ENCODE measurements at places on chromosomes 6 and 20. TPM values are rescaled to one million over a fixed set of nuclear protein-coding genes. Genes with fewer than 3 reads are reported as not detected.

The TDRD6 gene
- total RNA-seq, result 1.0 TPM

DNA sequence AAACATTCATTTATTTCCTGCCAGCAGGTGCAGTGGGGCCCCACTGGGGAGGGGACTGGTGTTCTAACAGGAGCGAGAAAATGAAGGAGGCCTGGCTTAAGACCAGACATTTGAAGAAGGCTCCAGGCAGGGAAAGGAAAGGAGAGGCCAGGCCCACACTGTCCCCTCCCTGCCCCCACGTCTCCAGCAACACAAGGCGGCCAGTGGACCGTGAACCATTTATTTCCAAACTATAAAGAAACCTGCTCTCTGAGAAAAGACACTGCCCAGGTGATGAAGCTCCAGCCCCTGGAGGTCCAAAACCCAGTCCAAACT, 41.4 kb upstream of the CDH22 start:
- no peak overlapping the region for H3K27ac ChIP-seq
- DNase-seq, result no peak
- no peaks in the 10 kb centered on the region for H3K27me3 ChIP-seq
- H3K4me3 ChIP-seq, result no peak overlapping the region

The SPATS1 gene
- not detected for total RNA-seq

DNA sequence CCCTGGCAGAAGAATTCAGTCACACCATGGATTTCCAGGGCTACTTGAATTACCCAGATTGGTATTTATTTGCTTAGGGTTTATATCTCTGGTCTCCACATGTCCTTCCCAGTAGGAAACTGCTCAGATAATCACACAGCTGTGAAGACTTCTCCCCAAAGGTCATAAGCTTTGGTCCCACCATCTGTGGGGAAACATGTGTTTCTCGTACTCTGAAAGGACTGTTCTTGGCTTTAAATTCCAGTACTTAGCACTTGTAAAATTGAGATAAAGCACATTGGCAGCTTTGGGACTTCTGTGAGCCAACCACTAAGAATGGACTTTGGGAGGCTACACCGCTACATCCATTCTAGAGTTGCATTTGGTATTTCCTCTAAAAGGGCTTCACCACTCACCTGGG, 205.3 kb upstream of the FOXA2 start:
- no peak overlapping the region for H3K4me3 ChIP-seq
- DNase-seq, result no peak
- no peak overlapping the region for H3K27ac ChIP-seq

DNA sequence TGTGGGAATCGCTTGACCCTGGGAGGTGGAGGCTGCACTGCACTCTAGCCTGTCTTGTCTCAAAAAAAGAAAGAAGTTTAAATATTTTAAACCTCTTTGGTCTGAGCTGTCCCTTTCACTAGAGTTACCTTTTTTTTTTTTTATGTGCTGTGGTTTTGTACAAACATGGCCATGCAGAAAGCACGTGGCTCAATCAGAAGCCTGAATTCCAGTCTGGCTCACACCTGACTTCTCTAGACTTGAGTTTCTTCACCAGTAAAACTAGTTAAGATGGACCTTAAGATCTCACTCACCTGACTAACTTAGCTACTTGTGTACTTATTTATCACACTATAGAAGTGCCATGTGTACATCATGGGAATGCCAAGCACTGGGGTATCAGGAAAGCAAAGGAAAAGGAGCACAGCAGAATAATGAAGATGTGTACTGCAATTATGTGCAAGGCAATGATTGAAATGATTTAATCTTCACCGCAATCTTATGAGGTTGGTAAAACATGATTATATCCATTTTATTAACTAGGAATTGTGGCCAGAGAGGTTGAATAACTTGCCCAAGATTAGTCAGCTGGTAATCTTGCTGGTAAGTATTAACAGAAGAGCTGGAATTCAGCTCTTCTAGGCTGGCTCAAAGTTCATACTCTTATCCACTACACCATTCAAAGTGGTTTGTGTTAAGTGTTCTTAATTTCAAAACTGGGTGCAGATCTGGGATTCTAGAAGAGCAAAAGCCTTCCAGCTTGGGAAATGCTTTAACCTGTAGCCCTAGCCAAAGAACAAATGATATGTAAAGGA, 10.7 kb downstream of the HMGN3 start:
- H3K27ac ChIP-seq, result no peak overlapping the region
- no peak overlapping the region for H3K4me3 ChIP-seq
- H3K4me1 ChIP-seq, result no peaks in the 10 kb centered on the region

- peaks cover 7% of the 10 kb centered on the region for H3K4me1 ChIP-seq
- no peaks in the 10 kb centered on the region for H3K36me3 ChIP-seq
- H3K27ac ChIP-seq, result no peak overlapping the region
- H3K27me3 ChIP-seq, result no peaks in the 10 kb centered on the region
- DNase-seq, result no peak
- H3K4me3 ChIP-seq, result no peak overlapping the region
Observed at GRCh38 chr20:50070361-50070760, 42.6 kb downstream of the UBE2V1 start.

GRCh38 chr6:69868961-69869360, 2.6 kb downstream of the COL19A1 start:
- H3K27ac ChIP-seq, result no peak overlapping the region

- peaks cover 5% of the 10 kb centered on the region for H3K4me1 ChIP-seq
- H3K27me3 ChIP-seq, result no peaks in the 10 kb centered on the region
- no peak overlapping the region for H3K4me3 ChIP-seq
- no peak overlapping the region for H3K27ac ChIP-seq
Observed at GRCh38 chr6:148455674-148456558, 113.3 kb downstream of the SASH1 start.

The GDAP1L1 gene
- total RNA-seq, result not detected

All from upper lobe of right lung (tissue), 1 donor.